Fibroblast of skin of right biceps (primary cell): ENCODE measurements at places on chromosomes 2 and 18.

DNA sequence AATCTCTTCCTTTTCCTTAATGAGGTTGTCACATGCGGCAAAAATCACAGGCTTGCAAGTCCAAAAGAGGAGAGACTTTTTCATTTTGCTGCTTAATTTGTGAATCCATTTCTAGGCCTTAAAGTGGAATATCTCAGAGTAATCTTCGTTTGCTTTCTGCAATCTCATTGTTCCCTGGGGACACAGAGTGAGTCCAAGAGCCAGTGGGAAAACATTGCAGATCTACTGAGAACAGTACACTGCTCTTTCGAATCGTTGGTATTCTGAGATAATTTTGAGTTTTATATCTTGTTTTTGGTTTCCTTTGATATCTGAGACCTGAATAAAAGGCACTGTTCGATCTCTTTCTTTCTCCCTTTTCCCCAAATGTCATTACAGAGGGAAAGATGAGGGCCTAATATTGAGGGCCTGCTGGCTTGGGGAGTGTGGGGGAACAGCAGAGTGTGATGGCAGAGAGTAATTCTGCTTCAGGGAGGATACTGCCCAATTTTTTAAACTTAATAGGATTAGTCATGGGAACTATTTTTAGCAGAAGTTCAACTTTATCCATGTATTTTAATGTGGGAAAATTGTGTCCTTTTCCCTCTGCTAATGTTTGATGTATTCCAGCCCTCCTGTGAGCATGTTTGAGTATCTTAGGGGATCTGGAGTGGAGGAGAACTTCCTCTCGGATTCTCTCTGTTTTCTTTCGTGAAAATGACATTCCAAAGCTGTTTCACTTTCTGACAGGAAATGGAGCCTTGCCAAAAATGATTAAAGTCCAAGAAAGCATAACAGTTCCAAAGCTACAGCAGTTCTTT, 418.2 kb upstream of the ZEB2 start:
- DNase-seq: peak; percentile 92

DNA sequence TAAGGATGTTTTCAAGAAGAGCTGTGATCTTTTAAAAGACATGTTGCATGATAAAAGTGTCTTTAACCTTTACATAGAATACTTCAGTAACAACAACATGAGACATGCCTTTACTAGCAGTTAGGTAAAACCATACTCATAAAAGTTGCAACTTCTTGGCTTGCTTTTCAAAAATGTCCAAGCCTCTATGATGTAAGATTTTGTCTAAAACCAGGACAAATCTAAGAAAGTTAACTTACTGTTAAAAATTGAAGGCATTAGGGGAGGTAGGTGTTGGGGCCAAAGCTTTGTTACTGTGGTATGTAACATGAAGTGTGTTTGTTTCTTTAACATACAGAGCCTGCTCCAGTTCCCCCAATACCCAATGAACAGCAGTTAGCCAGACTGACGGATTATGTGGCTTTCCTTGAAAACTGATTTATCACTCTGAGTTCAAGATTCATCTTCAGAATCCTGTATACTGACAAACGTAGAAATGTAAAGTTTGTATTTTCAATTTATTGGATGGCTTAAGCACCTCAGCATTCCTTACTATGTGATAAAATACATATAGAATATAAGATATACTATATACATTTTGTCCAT, 11.7 kb downstream of the COPS8 start:
- no peak for DNase-seq

GRCh38 chr2:67065046-67065445, 332.1 kb upstream of the ETAA1 start:
- no peak for DNase-seq

DNA sequence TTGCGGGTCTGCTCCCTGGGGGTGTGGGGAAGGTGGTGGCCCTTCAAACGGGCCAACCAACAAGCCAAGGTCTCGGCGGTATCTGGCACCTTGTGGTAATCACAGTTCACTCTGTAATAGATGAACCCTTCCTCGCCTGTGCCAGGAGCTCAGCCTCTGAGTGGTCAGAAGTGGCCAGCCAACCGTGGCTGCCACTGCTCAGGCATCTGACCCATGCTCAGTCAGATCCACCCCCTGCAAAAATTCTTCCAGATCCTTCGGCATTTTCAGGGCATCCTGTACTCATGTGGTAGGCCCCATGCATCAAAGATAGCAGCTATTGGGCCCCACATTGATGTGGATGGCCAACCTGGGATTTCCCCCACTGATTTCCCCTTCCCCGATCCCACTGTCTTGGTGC, 39.6 kb upstream of the SERPINE2 start:
- DNase-seq: no peak

- DNase-seq: no peak
Measured at GRCh38 chr2:24337890-24338289, 22.4 kb downstream of the ITSN2 start.

- peak; percentile 78 for DNase-seq
Measured at GRCh38 chr2:112623913-112624777, 21.6 kb upstream of the SLC20A1 start.

DNA sequence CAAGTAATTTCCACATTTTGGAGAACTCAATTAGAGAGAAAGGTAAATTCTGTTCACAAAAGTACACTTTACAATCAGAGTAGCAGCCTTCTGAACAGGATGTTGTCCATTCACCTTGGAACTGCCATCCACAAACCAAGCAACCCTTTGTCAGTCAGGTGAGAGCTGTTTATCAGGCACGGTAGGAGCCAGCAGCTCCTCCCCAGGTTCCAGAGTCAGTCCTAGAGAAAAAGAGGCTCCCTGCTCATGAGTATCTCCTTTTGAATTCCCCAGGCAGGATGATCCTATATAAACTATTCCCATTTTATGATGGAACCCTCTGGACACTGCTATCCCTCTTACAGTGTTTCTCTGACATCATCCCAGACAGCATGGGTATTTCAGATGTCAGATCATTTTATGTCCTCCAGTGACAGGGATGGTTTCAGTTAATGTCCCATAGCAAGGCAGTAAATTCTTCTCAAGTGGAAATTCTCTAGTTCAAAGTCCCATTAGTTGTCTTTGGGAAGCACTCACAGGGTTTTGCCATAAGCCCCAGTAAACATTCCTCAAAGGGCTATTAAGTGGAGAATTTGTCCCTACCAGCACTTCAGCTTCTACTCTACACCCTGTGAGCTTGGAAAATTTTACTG, 34.5 kb upstream of the CSRNP3 start:
- DNase-seq: no peak

GRCh38 chr2:28358668-28359201, 33.9 kb upstream of the FOSL2 start:
- DNase-seq: no peak

DNA sequence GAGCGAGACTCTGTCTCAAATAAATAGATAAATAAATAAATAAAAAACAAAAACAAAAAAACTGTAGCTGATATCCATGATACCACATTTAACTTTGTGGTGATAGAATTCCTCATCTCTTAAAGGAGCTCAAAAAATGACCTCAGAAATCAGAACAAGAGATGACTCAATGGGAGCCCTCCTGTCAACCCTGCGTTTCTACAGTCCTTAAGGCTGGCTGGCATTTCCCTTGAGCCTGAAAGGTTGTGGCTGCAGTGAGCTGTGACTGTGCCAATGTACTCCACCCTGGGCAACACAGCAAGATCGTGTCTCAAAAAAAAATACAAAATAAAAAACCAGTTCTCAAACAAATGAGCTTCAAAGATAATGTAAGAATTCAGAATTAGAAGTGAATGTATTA, 40.4 kb downstream of the CHST9 start:
- DNase-seq: no peak

DNA sequence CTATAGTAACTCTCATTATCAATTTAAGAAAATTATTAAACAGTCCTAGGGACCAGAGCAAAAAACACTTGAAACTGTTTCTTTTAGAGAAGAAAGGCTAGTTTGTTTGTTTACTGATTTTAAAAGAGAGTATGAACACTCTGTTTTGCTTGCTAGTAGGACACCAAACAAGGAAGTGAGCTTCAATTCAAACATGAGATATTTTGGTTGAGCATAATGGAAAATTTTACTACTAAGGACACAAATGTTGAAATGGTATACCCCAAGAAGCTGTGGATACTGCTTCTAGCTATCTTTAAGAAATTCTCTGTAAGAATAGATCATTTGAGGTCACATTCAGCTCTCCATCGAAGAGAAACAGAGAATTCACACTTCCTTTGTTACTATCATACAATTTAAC, 216.3 kb upstream of the SMAD7 start:
- no peak for DNase-seq

- no peak for DNase-seq
Measured at GRCh38 chr18:1796636-1797035, 774.7 kb downstream of the METTL4 start.

- peak; percentile 87 for DNase-seq
Measured at GRCh38 chr2:96305091-96305978, at the start of gene SNRNP200. TSS of gene SNRNP200 (minus strand) at chr2:96305546. CDS start at chr2:96305437, 109 bp downstream.

- no peak for DNase-seq
Measured at GRCh38 chr2:112580084-112580483, 4.3 kb upstream of the CHCHD5 start.

DNA sequence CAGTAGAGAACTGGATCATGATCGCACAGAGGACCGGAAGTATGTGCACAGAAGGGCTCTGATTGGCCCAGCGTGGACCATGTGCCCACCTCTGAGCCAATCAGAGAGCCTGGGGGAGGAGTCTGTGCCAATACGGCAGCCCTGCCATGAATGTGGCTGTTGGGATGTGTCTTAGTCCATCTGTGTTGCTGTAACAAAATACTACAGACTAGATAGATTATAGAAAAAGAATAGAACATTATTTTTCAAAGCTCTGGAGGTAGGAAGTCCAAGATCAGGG, 132.0 kb downstream of the NDUFA10 start:
- no peak for DNase-seq

DNA sequence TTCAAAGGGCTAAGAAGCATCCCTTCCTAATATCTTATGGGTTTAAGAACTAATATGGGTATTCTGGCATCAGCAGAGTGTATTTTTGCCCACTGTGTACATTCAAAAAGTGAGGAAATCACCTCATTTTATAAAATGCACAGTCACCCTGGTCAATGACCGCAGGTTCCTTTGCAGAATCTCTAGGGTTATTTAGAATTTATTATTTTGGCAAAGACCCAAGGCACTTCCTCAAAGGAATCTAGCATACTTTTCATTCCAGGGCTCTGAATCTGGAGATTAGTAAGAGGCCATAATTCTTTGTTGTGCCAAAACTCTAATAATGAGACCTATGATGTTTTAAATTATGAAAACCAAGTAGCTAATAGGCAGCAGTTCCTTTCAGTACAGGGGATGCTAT, 27.2 kb upstream of the CDH2 start:
- DNase-seq: peak; percentile 94

DNA sequence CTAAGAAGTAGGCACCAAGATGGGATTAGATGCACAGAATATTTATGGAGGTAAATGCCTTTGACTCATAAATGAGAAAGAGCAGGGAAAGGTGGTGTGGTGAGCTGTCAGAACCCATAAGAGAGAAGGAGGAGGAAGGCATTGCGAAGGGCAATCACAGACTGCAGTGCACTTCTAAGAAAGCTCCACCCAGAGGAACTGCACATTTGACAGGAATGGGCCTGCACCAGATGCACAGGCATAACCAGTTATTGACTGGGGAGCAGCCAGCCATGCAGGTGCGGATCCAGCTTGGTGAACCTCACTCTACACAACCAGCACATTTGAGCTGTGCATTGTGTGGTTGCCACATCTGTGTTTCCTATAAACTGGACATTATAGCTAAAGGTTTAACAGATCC, 62.2 kb upstream of the L3MBTL4 start:
- no peak for DNase-seq

DNA sequence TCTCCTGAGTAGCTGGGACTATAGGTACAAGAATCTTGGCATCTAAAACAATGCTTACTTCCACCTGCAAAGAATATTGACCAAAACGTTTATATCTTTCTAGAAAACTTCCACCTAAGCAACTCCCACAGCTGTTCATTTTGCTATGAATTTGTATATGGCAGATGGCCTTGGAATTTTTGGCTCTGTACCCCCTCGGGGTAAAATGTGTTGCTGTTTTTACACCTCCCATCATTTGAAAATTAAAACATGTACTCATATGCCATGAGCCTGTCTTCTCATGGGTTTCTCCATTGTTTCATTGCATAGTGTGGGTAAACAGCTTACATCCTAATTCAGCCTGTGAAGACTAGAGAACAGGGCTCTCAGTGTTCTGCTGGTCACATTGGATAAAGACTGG, 853.6 kb upstream of the SOX11 start:
- no peak for DNase-seq

- no peak for DNase-seq
Measured at GRCh38 chr2:147031897-147032296, 812.9 kb upstream of the ACVR2A start.

DNA sequence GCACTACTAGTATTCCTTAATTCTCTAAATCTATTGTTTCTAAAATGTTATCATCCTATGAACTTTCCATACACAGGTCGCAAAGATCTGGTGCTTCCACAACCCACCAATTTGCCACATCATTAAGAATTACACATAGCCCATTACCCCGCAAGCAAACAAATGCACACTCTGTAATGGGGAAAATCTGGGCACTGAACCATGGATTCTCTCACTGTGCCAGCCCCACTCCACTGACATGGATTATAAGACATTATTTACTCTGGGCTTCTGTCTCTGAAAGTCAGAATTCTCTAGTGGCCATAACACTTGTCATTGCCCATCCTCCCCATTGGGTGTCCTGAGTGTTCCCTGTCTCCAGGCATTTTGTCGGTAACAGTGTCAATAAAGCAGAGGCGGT, 537.1 kb downstream of the EPHA4 start:
- DNase-seq: no peak

DNA sequence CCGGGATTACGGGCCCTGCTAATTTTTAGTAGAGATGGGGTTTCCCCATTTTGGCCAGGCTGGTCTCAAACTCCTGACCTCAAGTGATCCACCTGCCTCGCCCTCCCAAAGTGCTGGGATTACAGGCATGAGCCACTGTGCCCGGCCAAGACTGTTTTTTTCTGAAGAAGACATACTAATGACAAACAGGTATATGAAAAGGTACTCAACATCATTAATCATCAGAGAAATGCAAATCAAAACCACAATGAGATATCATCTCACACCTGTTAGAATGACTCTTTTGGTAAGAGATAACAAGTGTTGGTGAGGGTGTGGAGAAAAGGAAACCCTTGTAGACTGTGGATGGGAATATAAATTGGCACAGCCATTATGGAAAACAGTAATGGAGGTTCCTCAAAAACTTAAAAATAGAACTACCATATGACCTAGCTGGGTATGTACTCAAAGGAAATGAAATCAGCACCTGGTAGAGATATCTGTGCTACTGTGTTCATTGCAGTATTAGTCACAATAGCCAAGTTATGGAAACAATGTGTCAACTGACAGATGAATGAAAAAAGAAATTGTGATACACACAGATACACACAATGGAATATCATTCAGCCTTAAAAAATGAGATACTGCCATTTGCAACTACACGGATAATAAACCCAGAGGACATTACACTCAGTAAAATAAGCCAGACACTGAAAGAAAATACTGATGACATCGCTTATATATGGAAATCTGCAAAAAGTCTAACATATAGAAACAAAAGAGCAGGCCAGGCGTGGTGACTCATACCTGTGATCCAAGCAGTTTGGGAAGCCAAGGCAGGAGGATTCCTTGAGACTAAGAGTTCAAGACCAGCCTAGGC, 20.8 kb downstream of the SOS1 start:
- DNase-seq: peak; percentile 44
